ENCODE measurements at places on chromosomes 3 and 15.

DNA sequence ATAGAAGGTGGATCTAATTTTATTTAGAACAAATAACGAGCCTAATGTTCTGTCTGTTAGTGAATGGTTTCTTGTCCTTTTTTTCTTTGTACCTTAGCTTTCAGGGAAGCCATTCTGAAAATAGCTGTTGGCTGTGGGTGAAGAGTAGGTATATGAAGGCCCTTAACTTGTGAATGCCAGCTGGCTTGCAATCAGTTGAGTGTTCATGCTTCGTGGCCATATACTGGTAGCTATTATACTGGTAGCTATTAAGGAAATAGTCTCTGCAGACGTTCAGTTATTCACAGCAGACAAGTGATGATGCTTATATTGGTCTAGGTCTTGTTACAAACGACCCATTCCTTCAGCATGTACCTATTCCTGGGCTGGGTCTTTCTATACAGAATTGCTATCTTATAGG is 18.8 kb downstream of the TRIM71 start:
- no peak for DNase-seq

- no peak for DNase-seq
Observed at GRCh38 chr3:190517687-190518086, 3.8 kb downstream of the IL1RAP start.

GRCh38 chr3:24184528-24185176 is 239.6 kb downstream of the NR1D2 start:
- no peak for DNase-seq

- no peak for DNase-seq
Observed at GRCh38 chr3:132380920-132381319, 36.4 kb upstream of the DNAJC13 start.

DNA sequence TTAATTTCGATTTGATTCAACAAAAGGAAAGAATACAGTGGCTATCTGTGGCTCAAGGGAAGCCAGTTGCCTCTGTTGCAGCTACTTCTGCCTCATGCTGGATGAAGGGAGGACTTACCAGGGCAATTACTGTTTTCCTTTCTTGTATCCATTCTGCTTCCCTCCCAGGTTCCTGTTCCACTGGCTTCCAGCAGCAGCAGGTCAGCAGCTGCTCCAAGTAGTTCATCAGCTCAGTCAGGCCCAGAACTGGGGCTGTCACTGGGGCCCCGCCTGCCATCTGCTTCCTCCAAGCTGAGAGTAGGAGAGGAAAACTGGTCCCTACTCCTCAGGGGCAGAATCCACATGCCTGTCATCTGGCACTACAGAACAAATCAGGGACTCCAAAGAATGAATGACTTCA is 48.6 kb upstream of the ULK4 start:
- peak; percentile 59 for DNase-seq

- DNase-seq, result no peak
Observed at GRCh38 chr3:155416500-155417118, 123.1 kb upstream of the STRIT1 start.

DNA sequence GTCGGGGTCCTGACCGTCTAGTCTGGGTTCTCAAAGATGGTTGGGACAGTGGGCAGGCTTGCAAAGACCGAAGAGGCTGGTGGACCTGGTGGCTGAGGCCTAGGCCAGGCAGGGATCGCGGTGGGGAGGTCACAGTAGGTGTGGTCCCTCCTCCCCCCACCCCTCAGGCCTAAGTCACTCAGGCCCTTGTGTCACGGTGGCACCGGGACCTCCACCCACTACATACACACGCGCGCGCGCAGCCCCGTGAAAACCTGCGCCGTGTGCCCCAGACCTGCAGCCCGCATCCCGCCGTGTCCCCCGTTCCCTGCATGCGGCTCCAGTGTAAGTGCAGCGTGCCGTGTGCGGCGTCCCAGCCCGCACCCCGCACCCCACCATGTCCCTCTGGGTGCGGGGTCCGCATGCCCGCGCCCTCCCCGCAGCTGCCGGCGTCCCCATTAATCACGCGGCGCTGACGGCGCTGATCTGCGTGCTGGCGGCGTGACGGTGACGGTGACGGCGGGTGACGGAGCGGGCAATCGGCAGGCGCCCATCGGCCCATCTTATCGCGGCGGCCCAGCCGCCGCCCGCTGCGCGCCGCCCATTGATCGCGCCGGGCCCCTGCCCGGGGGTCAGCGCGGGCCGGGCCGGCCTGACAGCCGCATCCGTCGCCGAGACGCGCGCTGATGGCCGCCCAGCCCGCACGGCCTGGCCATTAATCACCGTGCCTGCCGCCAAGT is 24.4 kb downstream of the SEC61A1 start:
- DNase-seq, result no peak

GRCh38 chr15:68349151-68349550 is 71.6 kb downstream of the FEM1B start:
- no peak for DNase-seq

DNA sequence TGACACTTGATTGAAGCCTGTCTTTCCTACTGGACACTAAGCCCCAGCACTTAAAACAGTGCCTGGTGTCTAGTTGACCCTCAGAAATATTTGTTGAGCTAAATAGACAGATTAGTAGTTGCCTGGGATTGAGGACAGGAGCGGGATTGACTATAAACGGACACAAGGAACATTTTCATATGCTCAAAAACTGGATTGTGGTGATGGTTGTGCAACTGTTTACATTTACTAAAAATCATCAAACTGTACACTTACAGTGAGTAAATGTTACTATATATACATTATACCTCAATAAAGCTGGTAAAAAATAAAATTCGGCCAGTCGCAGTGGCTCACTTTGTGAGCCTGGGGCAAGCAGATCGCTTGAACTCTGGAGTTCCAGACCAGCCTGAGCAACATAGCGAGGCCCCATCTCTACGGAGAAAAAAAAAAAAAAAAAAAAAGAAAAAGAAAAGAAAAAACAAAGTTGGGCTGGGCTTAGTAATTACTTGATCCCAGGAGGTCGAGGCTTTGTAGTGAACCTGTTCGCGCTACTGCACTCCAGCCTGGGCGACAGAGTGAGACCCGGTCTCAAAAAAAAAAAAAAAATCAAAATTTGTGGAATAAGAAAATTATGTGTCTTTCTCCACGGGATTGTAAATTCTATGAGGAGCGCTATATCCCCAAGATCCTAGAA is 632 bp upstream of the IDH3A start:
- no peak for DNase-seq

DNA sequence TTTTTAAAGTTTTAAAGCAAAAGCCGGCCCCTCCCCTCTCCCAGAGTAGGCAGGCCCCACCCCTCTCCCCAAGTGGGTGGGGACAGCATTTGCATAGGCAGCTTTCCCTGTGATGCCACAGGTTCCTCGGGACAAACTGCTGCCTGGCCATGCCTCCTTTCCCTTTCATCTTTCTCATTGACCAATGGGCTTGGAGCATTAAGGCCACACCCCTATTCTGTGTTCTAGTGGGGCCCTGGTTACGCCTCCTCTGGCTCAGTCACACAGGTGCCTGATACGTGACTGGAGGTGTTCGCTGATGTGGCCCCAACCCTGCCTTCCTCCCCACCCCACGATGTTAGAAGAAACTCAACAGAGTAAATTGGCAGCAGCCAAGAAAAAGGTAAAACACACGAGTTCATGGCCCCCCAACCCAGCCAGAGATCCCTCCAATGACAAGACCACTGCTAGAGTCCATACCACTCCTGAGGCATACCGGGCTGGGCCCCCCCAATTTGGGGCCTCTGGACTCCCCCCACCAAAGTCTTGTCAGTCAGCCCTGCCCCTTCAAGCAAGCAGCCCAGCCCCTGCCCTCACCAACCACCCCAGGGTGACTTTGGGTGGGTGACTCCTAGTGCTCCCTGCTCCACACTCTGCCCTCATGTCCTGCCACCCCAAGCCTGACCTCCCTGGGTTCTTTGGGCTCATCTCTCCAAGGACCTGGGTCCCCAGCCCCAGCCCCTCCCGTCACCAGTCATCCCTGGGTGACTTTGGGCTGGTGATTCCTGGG is 62.8 kb upstream of the CSPG4 start:
- no peak for DNase-seq

- peak; percentile 51 for DNase-seq
Observed at GRCh38 chr3:124034016-124034843, 42.3 kb upstream of the ROPN1 start.

DNA sequence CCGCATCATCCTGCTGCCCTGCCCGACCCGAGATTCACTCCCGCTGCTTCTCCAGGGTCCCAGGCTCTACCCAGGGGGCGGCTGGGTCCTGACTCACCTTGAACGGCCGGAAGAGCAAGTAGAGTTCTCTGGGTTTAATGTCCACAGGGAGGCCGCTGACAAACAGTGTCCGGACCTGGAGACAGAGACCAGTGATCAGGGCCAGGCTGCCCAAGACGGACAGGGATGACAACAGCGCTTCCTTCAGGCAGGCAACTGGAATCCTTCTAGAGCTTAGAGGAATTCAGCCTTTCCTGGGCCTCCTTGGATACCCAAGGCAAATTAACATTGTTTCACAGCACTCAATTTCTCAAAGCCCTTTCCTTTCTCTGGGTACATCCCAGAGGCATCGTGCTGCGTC is 23.9 kb downstream of the RBPMS2 start:
- no peak for DNase-seq

GRCh38 chr3:35383216-35383615 is 256.1 kb upstream of the ARPP21 start:
- DNase-seq, result no peak

DNA sequence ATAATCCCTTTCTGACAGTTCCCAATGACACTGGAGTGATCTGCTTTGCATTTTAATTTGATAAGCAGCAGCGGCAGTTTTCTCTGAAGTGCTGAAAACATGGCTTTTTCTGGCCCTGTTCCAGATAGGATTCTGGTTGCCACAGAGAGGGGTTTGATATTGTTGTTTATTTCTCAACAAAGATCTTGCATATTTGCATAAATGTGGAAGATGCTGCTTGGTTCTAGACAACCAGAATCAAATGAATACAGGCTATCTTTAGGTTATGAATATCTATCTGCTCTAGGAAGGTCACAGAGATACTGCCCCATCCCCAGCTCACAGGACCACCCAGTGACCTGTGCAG is 137.1 kb downstream of the ZNF609 start:
- DNase-seq, result no peak

Data from right hindlimb (tissue), 1 donor.